ENCODE measurements at places on chromosomes 7 and 10.

- DNase-seq: no peak
Observed at GRCh38 chr7:43931346-43931745, 5.1 kb downstream of the UBE2D4 start.

- no peak for DNase-seq
Observed at GRCh38 chr10:101151395-101151794, 20.3 kb downstream of the TLX1 start.

DNA sequence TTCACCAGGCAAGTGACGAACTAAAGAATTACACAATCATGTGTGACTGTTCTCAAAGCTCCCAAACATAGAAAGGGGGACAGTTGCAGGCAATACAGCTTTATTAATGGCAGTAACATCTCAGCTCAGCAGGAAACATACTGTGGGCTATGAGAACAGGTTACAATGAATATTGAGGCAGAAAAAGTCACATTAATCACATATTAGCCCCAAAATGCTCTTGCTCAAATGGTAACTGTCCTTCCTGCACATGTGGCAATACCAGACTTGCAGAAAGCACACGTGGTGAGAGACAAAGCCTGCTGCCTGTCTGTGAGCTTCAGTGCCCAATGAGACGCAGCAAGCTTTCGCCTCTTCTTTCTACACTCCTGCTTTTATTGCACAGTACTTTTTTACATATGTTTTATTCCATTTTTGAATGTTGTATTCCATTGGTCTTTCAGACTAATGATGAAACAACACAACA is 104.9 kb upstream of the ACBD5 start:
- DNase-seq: no peak

DNA sequence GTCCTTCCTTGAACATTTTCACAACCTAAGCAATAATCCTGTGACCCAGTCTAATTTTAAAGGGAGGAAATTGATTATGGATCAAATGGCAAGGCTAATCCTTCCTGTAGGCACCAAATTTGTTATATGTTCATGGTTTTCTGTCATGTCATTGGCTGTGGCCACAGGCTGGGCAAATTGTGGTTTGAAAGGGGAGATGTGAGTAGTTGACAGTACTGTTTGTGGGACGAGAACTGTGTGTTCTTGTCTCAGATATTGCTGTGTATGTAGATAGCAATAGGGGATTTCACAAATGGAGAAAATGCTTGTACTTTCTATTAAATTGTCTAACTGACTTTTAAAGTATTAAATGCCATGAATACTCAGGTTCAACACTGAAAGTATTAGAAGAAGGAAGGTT is 8.1 kb upstream of the PRKG1 start:
- no peak for DNase-seq

DNA sequence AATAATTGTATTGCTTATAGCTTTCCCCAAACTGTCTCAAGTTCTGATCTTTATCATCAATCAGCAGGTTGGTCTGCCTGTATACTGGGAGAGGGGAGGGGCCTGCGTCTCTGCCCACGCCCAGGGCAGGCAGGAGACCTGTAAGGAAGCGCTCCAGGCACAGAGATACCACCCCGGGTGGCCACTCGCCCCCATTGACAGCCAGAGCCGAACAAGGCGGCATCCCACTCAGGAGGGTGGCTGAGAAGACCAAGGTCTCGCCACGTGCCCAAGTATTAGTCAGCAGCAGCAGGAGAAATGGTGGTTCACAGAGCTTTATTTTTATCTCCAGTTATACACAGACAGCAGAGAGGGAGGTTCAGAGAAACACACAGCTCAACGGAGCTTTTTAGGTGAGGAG is 7.2 kb downstream of the STK32C start:
- DNase-seq: no peak

DNA sequence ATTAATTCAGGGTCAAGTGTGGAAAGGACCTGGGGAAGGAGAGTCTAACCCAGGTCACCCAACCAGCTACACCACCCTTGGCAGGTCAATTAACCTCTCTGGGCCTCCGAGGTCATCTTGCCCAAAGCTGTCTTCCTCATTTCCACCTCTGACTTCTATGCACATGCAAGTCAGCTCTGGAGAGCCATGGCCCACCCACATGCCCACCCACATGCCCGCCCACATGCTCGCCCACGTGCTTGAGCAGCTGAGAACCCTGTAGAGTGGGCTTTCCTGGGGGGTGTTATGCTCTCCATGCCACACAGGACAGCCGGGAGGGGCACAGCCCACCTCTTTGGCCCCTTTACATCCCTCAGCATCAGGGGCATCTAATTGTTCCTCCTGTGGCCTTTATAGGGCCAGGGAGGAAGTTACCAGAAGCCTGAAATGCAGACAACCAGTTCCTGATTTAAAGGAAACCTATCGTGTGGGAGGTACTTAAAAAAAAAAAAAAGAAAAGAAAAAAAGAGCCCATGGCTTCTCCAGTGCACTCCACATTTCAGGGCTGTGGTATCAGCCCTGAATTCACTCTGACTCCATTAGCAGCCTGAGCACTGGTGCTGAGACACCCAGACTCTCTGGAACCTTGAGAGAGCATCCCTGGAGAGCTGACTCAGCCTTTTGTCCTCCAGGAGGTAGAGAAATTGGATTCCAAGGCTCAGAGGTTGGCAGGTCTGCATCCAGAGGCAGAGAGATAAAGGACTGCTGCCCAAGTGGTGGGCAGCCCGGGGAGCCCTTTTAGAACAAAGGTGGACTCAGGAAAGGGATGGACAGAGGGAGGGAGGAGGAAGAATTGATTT is 176.2 kb upstream of the ZMIZ1 start:
- DNase-seq: no peak

- no peak for DNase-seq
Observed at GRCh38 chr10:91541481-91541880, 91.4 kb downstream of the PPP1R3C start.

- no peak for DNase-seq
Observed at GRCh38 chr7:69422574-69422985, 175.7 kb upstream of the AUTS2 start.

DNA sequence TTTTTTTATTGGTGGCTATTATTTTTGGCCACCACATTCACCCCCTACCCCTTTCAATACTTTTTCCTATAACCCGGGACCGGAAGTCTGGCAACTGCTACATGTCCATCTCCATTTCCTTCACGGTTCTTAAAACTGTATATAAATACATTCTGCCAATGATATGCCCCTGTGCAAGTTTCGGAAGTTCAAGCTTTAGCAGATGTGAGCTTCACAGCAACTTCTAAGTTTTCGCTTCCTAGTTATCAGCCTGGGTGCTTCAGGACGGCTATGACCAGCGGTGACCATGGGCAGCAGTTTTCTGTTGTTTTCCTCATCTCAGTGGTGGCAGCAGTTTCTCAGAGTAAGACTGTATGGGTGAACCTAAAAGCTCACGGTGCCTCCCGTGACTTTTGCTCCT is 153.5 kb upstream of the NFE2L3 start:
- no peak for DNase-seq

DNA sequence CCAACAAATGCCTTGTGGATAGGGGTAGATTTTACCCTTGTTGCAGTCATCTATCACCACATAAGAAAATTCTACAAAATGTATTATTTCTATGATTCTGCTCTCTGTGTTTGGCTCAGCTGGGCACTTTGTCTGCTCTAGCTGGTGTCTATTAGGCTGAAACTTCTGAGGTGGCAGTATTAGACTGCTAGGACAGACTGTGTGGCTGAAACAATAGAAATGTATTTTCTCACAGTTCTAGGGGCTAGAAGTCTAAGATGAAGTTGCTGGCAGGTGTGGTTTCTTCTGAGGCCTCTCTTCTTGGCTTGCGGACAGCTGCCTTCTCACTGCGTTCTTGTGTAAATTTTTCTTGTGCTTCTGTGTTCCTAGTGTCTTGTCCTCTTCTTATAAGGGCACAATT is 1139.6 kb upstream of the LRRTM3 start:
- DNase-seq: no peak

DNA sequence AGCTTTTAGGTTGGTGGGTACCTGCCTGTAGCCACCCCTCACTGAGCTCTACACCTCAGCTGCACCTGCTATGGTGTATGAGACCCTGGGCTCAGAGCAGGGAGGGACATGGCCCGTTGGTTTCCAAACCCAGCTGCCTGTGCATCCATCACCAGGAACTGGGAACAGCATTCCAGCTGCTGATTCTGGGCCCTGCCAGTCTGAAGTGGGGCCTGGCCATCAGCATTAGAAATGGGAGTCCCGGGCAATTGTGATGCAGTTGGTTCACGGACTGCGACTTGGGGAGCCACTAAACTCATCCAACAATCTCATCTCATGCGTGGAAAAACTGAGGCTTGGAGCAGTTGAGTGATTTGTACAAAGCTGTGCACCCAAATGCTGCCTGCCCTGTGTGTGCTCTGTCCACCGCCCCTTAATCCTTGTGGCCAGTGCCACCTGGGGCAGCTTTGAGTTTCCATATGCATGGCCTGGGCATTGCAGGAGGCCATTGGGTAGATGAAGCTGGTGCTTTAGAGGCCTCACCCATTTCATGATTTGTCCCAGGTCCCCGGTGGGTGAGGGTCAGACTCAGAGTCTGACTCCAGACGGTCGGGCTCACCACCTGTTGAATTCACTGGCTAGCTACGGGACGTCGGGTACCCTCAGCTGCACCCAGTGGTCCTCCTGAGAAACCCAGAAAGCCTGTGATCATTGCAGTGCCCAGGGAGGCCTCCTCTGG is 109.0 kb upstream of the SHH start:
- no peak for DNase-seq

- DNase-seq: no peak
Observed at GRCh38 chr7:24438232-24438631, 135.0 kb upstream of the PALS2 start.

DNA sequence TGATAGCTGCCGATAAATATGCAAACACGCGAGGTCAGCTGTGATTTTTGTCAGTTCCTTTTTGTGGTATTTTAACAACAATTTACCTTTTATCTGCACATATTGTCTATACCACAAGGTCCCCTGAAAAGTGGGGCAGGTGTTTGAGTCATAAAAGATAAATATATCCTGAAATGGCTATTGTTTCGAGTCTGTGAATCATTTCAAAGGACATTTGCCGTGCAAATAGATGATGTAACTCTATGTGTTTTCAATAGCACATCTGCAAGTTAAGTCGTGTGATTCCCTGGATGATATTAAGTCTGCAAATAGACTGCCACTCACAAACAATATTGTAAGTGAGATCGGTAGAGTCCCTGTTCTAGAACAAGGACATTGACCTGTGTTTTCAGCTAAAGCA is 193.0 kb upstream of the PITRM1 start:
- no peak for DNase-seq

GRCh38 chr7:107206706-107207105 is 37.9 kb downstream of the HBP1 start:
- DNase-seq: no peak
